ENCODE measurements at places on chromosomes 11 and 22.

GRCh38 chr11:77071671-77072605 lies 5.2 kb downstream of the CAPN5 start:
- no peak for DNase-seq

DNA sequence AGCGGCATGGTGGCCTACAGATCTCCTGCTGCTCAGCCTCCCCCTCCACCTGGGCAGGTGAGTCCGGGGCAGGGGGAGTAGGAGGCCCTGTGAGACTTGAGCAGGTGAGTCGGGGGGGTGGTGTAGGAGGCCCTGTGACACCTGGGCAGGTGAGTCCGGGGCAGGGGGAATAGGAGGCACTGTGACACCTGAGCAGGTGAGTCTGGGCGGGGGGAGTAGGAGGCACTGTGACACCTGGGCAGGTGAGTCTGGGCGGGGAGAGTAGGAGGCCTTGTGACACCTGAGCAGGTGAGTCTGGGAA lies 299.3 kb downstream of the BRD1 start:
- DNase-seq, result no peak

DNA sequence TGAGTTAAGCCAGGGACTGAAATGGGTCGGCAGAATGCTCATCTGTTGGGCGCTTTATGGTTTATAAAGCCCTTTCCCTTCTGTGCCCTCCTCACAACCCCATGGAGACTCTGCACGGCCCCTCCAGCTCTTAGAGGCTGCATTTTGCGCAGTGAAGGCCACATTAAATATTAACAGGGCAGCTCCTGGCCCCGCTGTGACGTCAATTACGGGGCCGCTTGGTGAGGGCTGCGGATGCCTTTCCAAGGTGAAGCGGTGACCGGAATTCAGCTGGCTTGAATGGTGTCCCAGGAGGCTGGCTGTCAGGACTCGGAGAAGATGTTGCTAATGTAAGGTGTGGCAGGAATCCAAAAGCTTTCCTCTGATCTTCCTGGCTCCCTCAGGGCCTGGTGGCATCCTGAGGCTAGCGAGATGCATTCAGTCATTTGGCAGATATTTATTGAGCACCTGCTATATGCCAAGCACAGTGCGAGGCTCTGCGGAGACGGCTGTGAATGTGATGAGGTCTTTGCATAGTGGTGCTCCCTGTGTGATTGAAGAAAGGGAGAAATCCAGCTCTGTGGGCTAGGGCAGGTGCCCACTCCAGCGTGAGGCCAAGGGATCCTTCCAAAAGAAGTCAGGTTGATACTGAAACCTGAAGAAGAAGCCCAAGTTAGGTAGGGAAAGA lies 10.4 kb upstream of the YWHAH start:
- no peak for DNase-seq

DNA sequence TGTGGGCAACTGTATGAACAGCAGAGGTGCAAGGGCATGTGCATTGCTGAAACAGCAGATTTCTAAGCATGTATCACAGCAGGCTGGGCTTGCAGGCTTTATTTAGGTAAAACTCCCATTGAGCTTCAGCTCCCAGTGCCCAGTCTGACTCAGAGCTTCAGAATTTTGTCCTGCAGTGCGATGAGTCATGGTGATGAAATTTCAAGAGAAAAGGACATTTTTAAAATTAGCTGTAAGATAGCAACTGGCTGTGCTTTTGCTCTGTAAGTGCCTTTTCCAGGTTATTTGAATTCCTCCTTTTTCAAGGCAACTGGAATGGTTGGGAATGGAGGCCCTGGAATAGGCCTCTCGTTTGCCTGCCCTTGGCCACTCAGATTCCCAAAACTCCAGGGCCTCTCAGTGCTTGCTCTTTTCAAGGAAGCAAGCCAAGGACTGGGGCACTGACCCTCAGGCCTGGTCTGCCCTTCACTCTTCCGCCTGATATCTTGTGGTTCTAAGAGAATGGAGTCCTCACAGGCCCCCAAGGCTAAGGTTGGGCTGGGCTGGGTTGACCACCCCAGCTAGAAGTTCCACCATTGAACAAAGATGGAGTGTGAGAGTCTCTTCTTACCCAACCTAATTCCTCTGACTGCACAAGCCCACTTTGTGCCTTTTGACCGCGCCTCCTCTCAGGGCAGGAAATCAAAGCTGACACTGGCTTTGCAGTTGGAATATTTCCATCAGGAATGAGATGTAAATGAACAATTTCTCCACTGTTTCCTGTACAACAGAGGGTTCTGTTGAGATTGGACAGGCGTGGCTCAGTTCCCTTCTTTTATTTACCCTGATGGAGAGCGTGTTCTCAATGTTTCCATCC lies 59.5 kb upstream of the PRSS23 start:
- no peak for DNase-seq

DNA sequence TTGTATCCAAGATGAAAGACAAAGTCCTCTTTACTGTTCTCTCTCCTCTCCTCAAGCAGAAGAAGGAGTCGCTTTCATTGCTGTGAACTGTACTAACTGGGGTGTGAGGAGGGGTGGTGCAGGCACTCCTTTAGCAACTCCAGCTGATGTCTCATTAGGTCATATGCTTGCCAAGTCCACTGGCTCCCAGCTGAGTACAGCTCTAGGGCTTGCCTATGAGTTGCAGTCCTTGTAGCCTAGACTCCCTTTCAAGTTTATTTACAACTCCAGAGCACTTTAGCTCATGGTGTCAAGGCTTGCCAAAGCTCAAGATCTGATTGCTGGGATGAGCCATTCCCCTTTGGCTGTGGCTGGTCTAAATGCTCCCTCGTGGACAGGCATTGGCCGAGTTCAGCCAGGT lies 55.1 kb upstream of the PDGFD start:
- no peak for DNase-seq

DNA sequence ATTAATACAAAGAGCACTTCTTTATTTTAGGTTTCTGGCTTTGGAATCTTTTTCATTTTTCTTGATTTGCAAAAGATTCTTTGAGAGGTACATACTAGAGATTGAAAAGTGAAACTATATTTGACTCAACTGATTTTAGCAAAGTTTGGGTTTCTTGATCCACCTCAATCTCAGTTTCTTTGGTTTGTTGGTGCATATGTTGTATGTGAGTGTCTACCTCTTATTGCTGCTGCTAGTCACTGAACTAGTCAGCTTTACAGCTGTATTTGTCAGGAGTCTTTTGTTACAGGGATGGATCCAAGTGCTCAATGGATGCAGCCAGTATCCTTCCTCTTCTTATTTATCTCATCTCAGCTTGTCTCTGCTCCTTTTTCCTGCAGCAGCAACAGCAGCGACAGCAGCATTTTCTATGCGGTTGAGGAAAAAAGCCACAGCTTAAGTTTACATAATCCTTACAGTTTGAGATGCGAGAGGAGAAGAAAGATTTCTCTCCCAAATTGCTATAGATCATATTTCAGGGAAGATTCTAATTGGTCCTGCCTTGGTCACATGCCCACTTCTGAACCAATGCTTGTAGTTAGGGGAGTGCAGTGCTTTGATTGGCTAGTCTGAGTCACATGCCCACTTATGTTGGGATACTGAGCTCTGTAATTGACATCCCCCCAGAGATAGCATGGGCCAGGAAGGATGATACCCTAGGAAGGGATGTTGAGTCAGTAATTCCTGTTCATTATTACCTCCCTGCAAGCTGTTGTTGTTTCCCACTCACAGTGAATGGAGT lies 10.0 kb upstream of the ZNRF3 start:
- DNase-seq, result no peak

GRCh38 chr22:19961868-19962245 lies 20.2 kb upstream of the TXNRD2 start:
- no peak for DNase-seq

GRCh38 chr11:117421476-117421875 lies 93.8 kb downstream of the CEP164 start:
- DNase-seq, result no peak

- no peak for DNase-seq
Measured at GRCh38 chr11:10450462-10451425, 4.3 kb upstream of the AMPD3 start.

GRCh38 chr22:49360746-49361145 lies 466.9 kb downstream of the BRD1 start:
- no peak for DNase-seq

GRCh38 chr11:110196241-110196754 lies 100.1 kb downstream of the RDX start:
- DNase-seq, result no peak

Data from activated CD8-positive, alpha-beta memory T cell treated with anti-CD3 and anti-CD28 coated beads for 1 hour (primary cell).